ENCODE measurements at places on chromosomes 2 and 18.

DNA sequence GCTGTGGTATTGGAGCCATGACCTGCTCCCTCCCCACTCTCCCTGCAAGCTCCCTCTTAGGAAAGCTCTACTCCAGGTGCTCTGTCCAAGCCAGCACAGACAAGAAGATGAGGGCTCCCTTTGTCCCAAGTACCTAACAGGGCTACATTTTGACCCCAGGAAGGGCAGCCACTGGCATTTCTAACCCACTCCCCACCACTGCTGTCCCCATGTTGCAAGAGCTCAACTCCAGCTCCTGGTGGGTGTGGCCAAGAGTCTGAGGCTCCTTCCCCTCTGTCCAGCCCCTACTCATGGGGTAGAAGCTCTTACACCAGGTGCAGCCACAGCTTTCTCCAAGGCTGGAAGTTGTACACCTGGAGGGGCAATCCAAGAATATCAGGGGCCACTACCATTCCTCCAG is 127.0 kb upstream of the NPAS2 start:
- no peak for DNase-seq

GRCh38 chr2:239751679-239752355 is 273.3 kb downstream of the NDUFA10 start:
- DNase-seq: peak; percentile 18

DNA sequence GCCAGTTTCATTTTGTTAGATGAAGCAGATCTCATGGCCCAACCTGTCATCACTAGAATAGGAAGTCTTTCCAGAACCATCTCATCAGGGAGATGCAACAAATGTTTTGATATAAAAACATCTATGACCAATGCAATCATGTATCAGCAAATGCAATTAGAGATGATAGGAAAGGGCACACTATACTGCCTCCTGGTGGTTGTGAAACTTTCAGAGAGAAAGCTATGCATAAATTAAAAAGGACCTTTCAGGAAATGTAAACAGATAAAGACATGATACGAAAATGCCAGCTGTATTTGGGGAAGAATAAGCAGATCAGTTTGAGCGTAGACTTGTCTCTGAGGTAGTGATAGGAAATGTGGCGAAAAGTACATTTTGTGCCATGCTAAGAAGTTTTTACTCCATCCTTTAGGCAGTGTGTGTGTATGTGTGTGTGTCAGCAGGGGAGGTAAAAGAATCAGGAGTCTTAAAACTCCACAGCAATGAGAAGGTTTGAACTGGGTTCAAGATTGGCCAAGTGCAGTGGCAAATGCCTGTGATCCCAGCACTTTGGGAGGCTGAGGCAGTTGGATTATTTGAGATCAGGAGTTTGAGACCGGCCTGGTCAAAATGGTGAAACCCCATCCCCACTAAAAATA is 479.3 kb downstream of the CPS1 start:
- no peak for DNase-seq

DNA sequence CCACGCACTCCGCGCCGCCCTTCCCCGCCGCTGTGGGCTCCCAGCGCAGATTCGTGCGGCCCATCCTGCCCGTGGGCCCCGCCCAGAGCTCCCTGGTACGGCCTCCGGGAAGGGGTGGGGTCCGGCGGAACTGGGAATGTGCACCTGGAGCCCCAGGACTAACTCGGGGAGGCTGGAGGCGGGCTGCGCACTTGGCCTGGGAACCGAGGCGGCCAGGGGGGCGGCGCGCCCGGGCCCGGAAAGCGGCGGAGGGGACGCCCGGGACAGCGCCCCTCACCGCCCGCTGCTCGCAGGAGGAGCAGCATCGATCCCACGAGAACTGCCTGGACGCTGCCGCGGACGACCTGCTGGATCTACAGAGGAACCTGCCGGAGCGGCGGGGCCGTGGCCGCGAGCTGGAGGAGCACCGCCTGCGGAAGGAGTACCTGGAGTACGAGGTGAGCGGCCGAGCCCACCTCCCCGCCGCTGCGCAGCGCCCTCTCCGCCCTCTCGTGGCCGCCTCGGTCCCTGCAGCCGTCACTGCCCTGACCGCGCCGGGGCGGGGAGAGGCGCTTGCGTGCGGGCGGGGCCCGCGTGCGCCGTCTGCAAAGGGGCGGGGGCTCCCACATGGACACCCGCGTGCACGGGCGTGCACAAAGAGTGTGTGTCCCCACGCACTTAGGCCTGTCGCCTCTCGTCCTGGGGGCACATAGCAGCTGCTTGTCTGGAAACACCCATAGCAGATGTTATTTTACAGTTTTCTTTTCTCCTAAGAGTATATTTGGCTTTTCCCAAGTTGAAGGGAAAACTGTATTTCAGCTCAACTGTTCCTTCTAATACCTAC is 25.2 kb downstream of the PSD4 start:
- DNase-seq: peak; percentile 67

DNA sequence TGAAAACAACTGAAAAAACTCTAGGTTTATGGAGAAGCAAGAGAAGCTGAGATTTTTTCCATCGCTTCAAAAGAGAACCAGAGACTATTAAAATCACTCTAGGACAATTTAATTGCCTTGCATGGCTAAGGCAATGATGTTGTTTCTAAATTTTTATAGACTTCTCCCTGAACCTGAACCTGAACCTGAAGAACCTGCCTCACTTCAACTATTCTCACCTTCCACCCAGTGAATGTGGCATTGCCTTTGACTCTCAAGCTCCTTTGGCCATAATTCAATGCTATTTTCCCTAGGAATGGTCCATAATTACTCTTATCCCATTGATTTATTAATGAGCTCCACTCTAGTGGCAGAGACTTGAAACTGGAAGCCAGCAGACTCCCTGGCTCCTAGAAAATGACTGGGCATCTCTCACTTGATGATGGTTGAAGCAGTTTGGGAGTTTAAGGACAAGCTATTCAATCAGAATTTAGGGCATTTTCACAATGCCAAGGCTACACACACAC is 303.8 kb upstream of the UBE2E3 start:
- no peak for DNase-seq

- no peak for DNase-seq
Measured at GRCh38 chr2:61396005-61396404, 74.9 kb downstream of the USP34 start.

All from activated CD4-positive, alpha-beta T cell treated with anti-CD3 and anti-CD28 coated beads for 4 hours (primary cell).